Pancreas (tissue), 10 donors: ENCODE measurements at places on chromosomes 2 and 18.
A peak's percentile ranks its signal among the peaks of the same experiment; 100 is the strongest.

DNA sequence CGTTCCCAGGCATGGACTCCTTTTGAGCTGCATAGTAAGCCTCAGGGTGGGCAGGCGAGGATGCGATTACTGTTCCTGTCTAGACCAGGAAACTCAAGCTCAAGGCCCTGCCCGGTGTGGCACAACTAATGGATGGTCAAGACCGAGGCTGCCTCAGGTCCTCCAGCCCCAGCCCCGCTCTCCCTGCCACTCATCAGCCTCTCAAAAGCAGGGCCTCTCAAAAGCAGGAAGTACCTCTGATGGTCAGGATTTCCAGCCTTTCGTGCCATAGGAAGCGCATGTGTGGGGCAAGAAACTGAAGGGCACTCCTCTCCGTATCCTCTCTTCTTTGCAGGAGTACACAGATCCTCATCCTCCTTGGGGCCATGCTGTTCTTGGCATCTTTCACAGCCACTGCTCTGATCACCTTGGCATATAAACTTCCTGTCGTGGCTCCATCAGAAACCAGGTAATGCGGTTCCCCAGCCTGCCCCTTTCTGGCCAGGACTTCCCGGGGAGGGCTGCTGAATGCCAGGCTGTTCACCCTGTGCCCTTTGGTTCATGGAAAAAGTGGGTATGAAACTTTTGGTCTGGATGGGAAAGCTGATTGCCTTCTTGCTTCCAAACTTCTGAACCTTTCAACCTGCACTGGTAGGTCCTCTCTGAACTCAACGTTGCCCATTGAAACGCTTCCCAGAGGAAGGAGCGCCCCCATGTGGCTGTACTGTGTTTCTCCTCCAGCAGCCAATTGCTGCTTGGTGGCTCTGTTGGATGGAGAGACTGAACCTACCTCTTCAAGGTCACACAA is 82.8 kb upstream of the SEC11C start:
- peak; percentile 46 for DNase-seq

- no peak for DNase-seq
Observed at GRCh38 chr2:202750763-202751427, 116.1 kb downstream of the FAM117B start.

GRCh38 chr2:127599211-127599610 is 46.7 kb upstream of the GPR17 start:
- no peak for DNase-seq

DNA sequence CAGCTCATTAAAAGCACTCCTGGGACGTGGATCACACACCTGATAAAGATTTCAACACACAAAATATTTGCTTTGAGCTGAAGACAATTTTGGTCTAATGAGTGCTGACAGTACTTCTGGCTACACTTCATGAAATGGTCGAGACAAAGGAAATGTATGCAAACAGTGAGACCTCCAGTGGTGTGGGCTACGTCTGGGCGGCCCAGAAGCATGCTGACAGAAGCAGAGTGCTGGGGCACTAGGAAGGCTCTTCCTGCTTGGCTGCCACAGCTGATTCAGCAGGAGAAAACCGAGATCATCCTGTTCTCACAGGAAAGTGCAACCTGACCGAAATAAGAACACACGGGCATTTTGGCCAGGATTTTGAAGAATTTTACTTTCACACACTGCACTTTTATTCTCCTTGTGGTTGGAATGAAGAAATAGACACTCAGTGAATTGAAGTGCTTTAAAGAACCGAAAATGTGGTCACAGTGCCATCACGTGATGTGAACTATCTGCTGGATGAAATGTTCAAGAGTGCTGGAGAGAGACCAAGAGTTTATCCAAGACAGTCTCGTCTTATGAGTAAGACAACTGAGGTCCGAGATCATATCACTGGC is 149.5 kb downstream of the CCBE1 start:
- DNase-seq, result no peak

DNA sequence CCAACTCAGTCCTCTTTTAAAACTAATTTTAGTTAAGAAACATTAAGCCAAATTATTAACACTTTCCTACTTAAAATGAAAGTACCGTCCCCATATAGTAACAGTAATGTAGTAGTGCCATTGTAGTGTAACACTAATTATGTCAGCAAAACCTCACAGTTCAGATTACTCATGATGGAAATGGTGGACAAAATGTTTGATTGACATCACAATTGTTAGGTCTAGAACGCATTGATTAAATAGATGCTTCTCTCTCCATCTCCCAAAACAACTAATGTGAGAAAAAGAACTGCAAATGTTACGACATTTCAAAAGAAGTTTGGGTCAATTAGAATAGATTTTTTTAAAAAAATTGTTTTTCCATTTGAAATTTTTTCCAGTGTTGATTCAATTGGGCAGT is 1.2 kb upstream of the ATF2 start:
- DNase-seq, result no peak

- no peak for DNase-seq
Observed at GRCh38 chr2:70607121-70607561, 53.5 kb upstream of the TGFA start.

GRCh38 chr2:65751408-65751807 is 319.0 kb upstream of the SPRED2 start:
- DNase-seq, result no peak

DNA sequence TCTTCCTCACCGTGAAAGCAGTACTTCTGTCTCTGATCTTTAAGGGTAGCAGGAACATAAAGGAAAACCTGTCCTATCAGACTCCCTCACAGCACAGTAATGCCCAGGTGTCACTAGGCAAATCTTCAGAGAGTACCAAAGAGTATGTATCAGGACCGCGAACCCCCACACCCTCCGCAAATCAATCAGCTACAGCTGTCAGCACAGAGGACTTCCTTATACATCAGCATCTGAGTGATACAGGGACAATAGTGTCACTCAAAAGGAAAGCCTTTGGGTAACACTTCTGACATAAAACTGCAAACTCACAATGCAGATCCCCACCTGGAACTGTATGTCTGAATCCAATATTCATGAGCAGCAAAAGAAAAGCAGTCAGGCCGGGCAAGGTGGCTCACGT is 2.6 kb downstream of the AFG3L2 start:
- no peak for DNase-seq

- no peak for DNase-seq
Observed at GRCh38 chr2:48589170-48589767, 28.4 kb upstream of the GTF2A1L start.

- no peak for DNase-seq
Observed at GRCh38 chr2:167334146-167334742, 446.0 kb downstream of the XIRP2 start.

DNA sequence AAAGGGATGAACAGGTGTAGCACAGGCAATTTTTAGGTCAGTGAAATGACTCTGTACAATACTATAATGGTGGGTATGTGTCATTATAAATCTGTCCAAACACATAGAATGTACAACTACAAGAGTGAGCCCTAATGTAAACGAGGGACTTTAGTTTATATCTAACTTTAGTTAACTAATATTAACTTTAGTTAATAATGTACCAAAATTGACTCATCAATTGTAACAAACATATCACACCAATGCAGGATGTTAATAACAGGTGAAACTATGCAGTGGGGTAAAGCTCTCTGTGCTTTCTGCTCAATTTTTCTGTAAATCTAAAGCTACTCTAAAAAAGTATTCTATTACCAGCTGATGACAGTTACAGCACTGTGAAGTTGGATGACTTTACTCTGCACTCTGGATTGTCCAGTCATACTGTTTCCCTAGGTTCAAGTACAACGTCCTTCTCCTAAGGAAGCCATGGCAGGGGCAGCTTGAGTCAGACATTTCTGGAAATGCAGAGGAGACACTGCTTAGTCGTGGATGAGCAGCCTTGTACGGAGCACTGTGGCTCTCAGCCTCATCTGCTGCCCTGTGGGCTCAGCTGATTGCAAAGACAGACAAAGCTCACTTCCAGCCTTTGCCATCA is 26.1 kb downstream of the TGFA start:
- DNase-seq, result no peak

DNA sequence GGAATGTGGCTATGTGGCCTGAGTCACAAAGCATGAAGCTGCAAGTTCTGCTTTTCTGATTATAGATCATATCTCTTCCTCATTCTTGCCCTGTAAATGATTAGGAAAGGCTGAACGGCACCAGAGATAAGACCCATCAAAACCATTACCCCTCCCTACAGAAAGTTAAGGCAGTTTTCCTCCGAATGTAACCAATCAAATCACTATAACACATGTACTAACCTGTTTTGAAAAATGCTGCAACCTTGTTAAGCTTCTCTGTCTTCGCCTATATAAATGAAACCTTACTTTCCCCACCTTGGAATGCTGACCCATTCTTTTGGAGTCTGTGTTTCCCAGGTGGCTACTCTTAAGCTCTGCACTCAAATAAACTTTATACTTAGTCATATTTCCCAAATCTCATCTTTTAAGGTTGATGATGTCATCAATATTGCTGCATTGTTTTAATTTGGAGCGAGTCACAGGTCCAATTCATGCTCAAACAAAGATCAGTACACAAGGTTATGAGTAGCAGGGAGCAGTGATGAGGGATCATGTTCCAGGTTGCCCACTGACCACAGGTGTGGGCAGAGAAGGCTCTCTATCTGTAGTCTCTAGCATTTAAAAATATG is 662.3 kb downstream of the IRS1 start:
- no peak for DNase-seq

GRCh38 chr18:48952287-48953103 is 1.7 kb upstream of the SMAD7 start:
- DNase-seq, result peak; percentile 82

DNA sequence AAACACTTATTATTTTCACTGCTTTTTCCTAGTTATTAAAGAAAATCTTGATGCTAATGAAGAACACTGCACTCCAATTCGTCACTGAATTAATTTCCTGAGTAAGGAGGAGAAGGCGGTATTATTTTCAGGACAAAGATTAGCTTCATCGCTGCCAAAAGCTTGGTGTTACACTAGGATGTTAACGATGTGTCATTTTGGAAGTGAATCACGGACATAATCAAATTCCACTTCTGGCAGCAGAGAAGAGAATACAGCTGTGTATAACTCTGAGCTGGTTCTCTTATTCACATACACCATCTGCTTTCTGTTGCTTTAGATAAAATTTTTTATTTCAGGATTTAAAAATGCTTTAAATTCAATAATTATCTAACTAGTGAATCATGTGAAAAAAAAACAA is 74.1 kb downstream of the SCG2 start:
- DNase-seq, result no peak

DNA sequence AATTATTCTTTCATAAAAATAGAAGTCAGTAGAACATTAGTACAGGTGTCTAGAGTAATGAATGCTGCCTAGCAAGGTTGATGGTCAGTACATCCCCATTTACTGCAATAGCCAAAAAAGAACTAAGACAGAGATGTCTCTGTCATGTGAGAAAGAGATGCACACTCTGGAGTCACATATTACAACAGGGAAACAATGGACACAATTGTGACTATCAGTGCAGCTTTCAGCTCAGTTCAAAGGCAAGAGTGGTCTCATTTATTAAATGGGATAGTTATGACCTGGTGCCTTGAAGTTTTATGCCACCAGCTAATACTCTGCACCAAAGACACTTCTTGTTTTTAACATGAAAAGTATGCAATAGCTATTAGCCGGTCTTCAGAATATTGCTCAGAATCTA is 194.9 kb upstream of the CHAC2 start:
- DNase-seq, result no peak

GRCh38 chr18:76850112-76850511 is 27.8 kb downstream of the ZNF236 start:
- DNase-seq, result no peak

DNA sequence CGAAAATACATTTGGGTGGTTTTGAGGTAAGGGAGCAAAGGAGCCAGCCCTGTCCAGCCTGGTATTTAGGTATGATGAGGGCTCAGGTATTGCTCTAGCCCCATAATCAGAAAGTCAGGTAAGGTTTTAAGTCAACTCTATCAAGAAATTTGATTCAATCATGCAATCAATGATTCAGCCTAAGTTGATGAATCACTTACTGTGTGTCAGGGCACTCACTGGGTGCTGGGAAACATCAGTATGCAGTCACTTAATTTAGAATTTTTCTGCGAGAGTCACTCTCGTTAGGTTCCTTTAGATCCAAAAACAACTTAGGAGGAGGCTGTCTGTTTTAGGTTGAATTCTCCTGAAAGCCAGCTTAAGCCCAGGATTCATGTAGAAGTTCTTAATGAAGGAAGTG is 17.7 kb upstream of the SERPINB2 start:
- no peak for DNase-seq

DNA sequence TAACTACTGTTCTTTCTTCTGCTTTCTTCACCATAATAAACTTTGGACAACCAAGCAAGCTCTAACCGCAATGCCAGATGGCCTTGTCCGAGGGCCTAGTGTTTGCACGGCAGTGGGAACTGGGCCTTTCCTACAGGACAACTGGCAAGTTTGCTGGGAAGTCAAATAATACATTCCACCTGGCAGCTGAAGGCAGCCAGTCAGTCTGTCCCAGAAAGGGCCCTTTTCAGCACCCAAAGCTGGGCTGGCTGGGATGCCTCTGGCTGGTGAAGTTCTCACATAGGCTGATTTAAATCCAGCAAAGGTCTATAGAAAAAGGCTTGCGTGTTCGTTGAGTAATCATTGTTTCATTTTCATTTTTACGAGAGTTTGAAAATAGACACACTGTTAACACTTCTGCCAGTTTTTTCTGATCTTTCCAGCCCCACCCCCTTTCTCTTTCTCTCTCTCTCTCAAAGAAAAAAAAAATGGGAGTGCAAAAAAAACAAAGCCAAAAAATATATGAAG is 110.0 kb upstream of the EPAS1 start:
- peak; percentile 79 for DNase-seq

- no peak for DNase-seq
Observed at GRCh38 chr2:85273738-85274731, 53.8 kb downstream of the TGOLN2 start.

GRCh38 chr2:17272170-17272569 is 246.1 kb downstream of the RAD51AP2 start:
- no peak for DNase-seq
